ENCODE measurements at places on chromosomes 5 and 9. TPM values are rescaled to one million over a fixed set of nuclear protein-coding genes. Genes with fewer than 3 reads are reported as not detected.

The ABCA1 gene
- 61.2 TPM for total RNA-seq

DNA sequence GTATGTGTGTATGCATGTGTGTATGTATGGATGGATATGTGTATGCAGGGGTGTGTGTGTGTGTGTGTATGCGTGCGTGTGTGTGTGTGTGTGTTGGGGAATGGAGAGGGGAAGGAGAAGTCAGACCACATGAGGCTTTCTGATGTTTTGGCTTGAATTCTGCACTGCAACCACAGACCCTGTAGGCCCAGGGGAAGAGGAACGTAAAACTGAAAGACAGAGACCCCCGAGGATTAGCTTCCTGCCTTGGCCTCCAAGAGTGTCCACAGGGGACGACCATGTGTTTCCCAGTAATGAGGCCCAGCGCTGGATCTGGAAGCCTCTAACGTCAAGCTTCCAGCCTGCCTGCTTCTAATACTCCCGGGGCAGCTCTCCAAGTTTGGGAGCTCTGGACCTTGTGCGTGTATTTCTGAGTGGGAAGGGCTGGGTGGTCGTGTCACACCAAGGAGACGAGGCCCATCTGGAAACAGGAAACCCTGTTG, 5.8 kb downstream of the DCANP1 start:
- peak; percentile 64 for DNase-seq

- DNase-seq = no peak
These were observed 9.9 kb upstream of the TRIM36 start for GRCh38 chr5:115179394-115180164.

DNA sequence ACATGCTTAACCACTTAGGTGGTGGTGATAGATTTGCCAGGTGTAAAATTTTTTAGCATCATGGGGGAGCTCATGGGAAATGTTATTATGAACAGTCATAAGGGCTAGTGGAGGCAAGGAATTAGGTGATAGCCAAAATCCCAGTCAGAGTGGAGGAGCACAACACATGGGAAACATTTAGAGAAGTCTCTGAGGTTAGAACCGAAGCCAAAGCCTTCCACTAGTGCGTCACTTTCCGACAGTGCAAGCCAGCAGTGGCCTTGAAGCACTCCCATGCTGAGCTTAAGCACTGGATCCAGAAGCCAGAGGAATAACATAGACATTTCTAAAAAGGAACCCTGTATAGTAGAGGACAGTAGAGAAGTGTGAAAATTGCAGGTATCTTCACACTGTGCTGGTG, 101.5 kb upstream of the SNX2 start:
- DNase-seq = peak; percentile 79
